ENCODE measurements at places on chromosomes 2 and 18. TPM values are rescaled to one million over a fixed set of nuclear protein-coding genes. Genes with fewer than 3 reads are reported as not detected.

SERPINB3 gene
- not detected for polyA plus RNA-seq

GCG gene
- not detected for polyA plus RNA-seq

SULT1C4 gene
- 50.0 TPM for polyA plus RNA-seq

RGPD5 gene
- polyA plus RNA-seq: 23.7 TPM

DYNAP gene
- polyA plus RNA-seq: not detected

DUSP2 gene
- polyA plus RNA-seq: 0.84 TPM

ANTXR1 gene
- 89.1 TPM for polyA plus RNA-seq

KCNG2 gene
- polyA plus RNA-seq: 0.27 TPM

SPR gene
- 4.8 TPM for polyA plus RNA-seq

CTAGE1 gene
- polyA plus RNA-seq: not detected

DNA sequence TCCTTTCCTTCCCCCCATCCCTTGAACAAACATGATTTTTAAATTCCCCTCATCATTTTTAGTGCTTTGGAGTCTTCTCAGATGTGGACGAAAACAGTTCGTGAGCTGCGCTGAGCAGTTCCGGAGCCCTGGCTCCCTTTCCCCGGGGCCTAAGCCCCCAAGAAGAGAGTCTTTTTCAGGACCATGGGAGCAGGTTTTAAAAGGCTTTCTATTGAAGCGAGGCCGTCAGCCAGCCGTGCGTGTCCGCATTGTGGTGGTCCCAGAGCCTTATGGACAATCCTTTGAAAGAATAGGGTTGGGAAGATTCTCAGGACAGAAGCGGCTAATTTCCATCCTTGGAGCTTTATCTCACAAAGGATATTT is 290.7 kb downstream of the SOX11 start:
- DNase-seq: no peak

- no peak for DNase-seq
Observed at GRCh38 chr2:142742371-142743214, 134.9 kb upstream of the KYNU start.

DNA sequence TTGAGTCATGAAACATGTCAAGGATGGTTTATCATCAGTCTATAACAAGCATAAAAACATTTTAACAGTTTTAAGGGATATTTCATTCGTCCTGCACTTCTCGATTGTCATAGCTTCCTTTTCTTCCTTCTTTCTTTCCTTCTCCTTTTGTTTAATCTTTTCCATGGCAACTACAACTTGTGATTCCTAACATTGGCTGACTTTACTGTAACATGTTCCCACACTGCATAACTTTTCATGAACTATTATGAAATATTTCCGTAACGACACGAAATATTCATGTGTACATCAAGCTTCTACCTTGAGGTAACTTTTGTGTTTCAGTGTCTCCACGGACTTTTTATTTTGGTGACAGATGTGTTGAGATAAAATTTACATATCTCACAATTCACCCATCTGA is 134.4 kb downstream of the ACTR3 start:
- DNase-seq: no peak

GRCh38 chr2:26941486-26941885 is 29.0 kb upstream of the MAPRE3 start:
- DNase-seq: no peak

GRCh38 chr2:46439582-46439981 is 39.8 kb upstream of the TMEM247 start:
- DNase-seq: no peak

DNA sequence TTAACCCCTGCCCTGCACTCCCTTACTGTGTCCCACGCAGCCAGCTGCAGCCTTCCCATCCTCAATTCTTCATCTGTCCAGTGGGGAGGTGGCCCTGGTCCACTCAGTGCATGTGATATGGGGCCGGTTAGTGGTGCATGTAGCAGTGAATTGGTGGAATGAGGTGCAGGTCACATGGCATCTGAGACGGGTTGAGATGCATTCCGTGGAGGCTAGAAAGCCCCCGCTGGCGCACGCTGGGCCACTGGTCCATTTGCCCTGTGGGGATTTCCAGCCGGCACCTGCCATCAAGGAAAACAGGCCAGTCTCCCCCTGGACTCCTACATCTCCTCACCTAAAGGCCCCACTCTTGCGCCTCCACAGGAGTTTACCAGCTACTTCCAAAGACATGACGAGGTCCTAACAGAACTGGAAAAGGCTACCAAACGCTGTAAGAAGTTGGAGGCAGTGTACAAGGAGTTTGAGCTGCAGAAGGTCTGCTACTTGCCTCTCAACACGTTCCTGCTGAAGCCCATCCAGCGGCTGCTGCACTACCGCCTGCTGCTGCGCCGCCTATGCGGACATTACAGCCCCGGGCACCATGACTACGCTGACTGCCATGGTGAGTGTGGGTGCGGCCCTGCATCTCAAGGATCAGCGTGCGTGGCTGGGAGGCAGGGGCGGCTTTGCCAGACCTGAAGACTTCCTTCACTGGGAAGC is 40.5 kb downstream of the STK25 start:
- no peak for DNase-seq

- DNase-seq: no peak
Observed at GRCh38 chr2:195520671-195521155, 136.3 kb upstream of the SLC39A10 start.

DNA sequence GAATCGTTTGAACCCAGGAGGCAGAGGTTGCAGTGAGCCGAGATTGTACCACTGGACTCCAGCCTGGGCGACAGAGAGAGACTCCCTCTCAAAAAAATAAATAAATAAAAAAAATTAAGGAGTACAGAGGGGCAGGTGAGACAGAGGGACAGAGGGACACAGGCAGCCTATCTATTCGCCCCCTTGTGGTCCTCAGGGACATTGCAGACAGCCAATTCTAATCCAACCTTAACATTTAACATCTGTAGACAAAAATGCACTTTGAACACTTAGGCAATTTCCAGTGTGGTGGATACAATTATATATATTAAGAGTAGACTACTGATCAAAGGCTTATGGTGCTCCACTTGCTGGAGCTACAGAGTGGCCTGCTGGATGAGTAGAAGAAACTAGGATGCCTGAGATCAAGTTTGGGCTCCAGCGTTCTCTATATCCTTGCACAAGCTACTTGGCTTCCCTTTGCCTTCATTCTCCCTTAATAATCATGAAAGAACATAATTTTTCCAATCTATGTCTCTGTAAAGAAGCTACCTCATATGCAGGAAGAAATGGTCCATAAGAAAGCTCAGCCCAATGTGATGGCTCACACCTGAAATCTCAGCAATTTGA is 8.2 kb upstream of the SMARCAL1 start:
- no peak for DNase-seq

DNA sequence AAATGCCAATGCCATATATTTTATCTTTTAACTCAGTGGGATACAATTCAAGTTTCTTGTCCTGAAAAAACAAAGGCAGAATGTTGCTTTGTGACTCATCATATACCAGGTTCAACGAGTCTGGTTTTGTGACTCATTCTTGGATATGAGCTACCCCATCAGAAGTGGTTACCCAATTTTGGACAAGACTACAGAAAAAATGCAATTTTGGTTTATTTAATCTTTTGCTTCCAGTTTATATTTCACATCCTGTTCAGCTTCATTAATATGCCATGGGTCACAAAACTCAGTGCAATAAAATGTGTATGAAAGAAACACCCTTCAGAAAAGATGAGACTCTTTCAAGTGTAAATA is 25.0 kb downstream of the FN1 start:
- DNase-seq: no peak

DNA sequence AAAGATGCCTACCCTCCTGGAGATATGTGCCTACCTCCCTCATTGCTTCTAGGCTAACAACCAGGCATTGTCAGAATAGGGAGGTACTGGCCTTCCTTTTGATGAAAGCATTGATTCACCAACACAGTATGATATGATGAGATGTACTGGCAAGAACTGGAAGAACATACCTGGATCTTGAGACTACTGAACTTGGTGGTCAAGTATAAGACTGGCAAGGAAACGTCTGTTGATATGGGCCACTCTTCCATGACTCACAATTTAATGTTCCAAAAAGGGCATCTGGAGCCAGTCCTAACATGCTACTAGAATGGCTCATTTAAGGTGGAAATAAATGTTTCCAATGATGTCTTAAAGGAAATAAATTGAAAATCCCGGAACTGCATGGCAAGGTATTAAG is 18.1 kb downstream of the DTNB start:
- DNase-seq: no peak

DNA sequence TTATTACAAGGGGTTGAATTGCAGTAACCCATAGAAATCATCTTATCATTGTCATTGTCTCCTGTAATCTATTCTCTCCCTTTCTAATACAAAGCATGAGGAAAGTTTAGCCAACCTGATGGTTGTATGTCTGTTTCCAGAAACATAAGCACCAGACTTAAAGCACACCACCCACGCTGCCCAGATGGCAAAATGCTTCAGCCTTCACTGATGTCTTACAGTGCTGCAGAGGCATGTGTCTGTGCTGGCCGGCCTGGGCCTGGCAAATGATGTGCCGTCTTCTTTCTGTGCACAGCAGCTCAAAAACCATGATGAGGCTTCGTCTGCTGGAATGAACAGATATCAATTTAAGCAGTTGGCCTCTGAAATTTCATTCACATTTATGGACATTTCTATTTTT is 443.0 kb upstream of the RGPD4 start:
- DNase-seq: no peak

DNA sequence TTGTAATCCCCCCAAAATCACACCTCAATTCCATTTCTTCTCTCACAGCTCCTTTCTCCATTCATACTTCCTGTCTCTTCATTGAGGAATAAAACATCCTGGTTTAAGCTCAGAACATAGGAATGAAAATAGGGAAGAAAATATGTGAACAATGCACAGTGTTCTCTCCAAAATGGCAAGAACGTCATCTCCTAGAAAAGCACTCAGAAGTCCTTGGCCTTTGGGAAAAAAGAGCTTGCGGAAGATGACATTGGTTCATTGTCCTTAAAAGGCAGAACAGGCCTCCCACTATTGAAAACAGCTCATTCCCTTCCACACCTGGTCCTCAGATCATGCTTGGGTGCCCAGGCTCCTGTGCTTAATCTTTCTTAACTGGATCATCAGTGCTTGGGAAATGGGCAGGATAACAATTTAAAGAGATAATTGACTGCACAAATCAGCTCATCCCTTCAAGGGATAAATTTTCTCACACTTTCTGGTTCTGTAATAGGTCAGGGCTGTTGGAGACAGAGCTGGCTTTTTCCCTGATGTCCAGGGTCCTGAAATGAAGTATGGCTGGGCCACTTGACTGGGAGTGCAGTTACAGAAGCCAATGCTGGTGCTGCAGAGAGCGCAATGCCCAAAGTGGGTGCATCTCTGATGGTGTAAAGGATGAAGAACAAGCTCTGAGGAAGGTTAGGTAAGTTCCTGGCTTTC is 69.2 kb downstream of the MARCHF4 start:
- DNase-seq: no peak
